Cerebellum (tissue), 4 donors: ENCODE measurements at places on chromosomes 4 and X. TPM values are rescaled to one million over a fixed set of nuclear protein-coding genes. Genes with fewer than 3 reads are reported as not detected.
A peak's percentile ranks its signal among the peaks of the same experiment; 100 is the strongest.

GRCh38 chrX:110310000-110310790 is 7.7 kb downstream of the AMMECR1 start:
- DNase-seq = no peak

GRCh38 chr4:54256491-54257486 is 27.7 kb downstream of the PDGFRA start:
- DNase-seq = no peak

CYSLTR1 gene
- total RNA-seq = 2.6 TPM

GRCh38 chrX:50799531-50799961 is 14.4 kb downstream of the SHROOM4 start:
- no peak for DNase-seq

GRCh38 chrX:12412561-12412960 is 274.3 kb downstream of the FRMPD4 start:
- DNase-seq = no peak

DNA sequence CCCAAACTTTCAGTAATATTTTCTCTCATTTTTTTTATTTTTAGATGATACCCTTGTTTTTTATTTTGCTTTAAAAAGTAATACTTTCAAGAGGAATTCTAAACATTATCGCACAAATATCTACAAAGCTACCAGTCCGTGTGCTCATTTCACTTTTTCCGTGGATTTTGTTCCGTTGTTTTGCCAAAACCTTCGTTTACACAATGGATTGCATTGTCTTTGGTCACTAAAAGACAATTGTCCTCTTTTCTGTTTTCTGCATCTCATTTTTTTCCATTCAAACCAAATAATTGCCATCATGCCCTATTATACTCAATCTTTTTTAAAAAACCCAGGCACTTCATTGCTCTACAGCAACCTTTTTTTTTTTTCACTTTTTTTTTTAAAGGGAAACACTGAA is 214.9 kb downstream of the CXXC4 start:
- DNase-seq = no peak

DNA sequence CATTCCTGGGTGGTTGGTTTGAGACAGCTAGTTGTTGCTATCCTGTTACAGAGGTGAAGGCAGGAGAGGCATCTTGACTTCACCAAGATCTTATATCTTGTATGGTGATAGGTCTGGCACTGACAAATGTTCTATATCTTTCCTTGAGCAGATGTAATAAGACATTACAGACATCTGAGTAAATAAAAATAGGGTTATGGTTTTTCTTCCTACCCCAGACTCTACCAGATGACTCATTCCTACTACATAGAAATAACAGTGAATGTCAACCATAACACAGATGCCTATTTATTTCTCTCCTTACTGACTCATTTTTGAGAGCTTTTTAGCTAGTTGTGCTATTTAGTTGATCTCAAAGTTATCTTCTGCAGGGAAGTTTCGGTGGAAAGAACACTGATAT is 21.9 kb downstream of the HNRNPH2 start:
- DNase-seq = no peak

DNA sequence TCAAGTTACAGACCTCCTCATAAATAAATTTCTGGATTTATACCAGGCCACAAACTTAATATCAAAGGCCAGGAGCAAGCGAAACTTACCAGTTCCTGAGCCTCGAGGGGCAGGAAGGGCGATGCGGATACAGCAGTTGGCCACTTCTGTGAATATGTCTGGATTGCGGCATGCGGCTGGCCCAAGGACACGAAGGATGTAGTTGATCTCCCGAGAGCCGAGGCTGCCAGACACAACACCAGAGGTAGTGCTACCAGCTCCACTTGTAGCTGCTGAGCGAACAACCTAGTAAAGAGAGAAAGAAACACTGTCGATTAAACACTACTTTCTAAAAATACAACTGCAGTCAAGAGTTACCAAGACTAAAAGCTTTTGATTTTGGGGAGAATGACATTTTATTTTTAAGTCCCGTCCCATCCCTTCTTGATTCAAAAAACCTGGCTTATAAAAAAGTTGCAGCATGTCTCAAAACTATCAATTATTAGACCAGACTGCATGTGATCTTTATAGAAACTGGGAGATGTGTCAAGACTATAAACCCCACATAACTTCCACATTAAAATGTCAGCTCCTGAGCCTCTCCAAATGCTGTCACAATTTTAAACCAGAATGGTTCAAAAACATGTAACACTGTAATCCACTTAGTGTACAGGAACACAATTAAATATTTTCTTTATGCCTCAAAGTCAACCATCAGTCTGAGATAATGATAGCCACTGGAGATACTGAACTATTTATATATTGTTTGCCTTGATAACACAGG is 105.6 kb downstream of the HUWE1 start:
- DNase-seq = no peak

GRCh38 chrX:29671421-29671820 is 543.9 kb upstream of the MAGEB2 start:
- DNase-seq = no peak

DNA sequence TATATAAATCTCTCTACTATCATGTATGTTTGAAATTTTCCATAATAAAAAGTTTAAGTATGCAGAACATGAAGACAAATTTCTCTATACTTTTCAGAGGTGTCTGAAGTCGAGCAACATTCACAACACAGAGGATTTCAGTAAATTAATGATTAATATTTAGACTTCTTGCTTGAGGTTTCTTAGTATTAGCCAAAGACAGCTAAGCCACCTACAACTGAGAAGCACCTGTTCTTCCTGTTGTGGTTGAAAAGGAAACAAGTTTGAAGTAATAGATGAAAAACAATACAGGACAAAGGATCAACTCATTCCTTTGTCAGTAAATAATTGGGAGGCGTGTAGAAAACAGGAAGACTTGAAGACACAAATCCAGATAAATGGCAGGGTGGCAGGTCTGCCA is 21.1 kb downstream of the SCML1 start:
- DNase-seq = no peak

GRCh38 chrX:153375571-153375970 is 25.6 kb downstream of the PNMA6E start:
- DNase-seq = no peak

- DNase-seq = no peak
These were observed 104.1 kb downstream of the ZAR1 start for GRCh38 chr4:48594180-48594579.

TLL1 gene
- total RNA-seq = 40.4 TPM

DNA sequence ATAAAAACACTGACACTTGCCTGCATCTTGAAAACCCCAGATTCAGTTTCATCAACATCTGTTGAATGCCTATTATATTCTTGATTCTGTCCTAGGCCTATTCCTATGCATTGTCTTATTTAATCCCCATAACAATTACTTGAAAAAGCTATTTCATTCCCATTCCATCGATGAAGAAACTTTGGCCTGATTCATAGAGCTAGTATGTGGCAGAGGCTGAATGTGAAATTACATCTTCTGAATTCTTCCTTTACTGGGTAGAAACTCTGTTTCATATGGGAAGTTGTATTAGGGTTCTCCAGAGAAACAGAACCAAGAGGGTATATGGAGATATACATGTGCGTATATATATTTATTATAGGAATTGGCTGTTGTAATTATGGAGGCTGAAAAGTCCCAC is 35.0 kb upstream of the SLC4A4 start:
- no peak for DNase-seq

DNA sequence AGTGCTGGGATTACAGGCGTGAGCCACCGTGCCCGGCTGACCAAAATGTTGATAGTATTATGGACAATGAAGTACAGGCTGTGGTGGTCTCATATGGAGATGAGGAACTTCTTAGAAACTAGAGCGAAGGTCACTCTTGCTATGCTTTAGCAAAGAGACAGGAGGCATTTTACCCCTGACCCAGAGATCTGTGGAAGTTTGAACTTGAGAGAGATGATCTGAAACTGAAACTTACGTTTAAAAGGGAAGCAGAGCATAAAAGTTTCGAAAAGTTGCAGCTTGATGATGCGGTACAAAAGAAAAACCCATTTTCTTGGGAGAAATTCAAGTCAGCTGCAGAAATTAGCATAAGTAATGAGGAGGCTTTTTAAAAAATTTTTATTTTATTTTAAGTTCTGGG is 8.5 kb upstream of the CTAG2 start:
- DNase-seq = no peak

TLR1 gene
- total RNA-seq = 3.8 TPM

GRCh38 chr4:85842540-85842939 is 367.6 kb downstream of the ARHGAP24 start:
- DNase-seq = no peak

- peak; percentile 14 for DNase-seq
These were observed 623.8 kb upstream of the DIPK2B start for GRCh38 chrX:45824471-45824870.

DNA sequence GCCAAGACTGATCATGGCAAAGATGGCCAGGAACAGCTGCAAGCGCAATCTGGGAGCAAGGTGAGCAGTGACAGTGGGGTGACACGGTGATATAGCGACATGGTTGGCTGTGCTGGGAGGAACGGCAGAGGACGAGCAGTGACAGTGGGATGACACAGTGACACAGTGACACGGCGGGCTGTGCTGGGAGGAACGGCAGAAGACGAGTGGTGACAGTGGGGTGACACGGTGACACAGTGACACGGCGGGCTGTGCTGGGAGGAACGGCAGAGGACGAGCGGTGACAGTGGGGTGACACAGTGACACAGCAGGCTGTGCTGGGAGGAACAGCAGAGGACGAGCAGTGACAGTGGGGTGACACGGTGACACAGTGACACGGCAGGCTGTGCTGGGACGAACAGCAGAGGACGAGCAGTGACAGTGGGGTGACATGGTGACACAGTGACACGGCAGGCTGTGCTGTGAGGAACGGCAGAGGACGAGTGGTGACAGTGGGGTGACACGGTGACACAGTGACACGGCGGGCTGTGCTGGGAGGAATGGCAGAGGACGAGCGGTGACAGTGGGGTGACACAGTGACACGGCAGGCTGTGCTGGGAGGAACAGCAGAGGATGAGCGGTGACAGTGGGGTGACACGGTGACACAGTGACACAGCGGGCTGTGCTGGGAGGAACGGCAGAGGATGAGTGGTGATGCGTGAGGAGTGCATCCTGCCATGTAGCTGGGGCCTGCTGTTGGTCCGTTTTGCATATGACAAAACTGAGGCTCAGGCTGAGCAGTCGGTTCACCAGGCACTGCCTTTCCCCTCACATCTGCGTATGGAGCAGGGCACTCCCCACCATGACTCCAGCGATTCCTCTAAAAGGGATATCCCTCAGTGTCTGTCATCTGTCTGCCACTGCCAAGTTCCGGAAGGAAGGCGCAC is 36.0 kb upstream of the MXD4 start:
- DNase-seq = no peak

GRCh38 chr4:163279713-163280112 is 52.7 kb downstream of the NPY1R start:
- no peak for DNase-seq

GAGE13 gene
- not detected for total RNA-seq

MGAT4D gene
- not detected for total RNA-seq

DNA sequence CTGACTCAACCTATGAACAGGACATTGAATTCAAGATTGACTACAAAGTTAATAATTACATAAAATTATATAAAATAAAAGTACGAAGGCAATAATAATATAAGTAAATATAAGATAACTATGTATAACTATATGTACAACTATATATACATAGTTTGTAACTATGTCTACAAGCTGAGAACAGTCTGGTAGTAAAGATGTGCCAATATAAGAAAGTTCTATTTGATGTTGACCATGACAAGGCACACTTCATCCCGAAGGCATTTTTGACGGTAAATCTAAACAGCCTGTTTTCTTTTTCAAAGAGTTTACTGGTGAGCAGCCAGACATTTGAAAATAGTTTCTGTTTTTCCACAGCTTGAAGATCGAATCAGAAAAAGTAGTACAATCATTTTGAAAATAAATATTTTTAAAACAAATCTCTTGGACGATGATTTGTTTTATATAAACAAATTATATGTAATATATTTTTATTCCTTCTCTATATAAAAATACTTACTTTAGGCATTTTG is 112.9 kb downstream of the CEP44 start:
- no peak for DNase-seq

- no peak for DNase-seq
These were observed 128.7 kb upstream of the GALNT7 start for GRCh38 chr4:173039617-173040577.

BEX4 gene
- 54.0 TPM for total RNA-seq

PAGE4 gene
- total RNA-seq = not detected

XAGE2 gene
- total RNA-seq = not detected

GRCh38 chr4:74385386-74385785 is 20.4 kb downstream of the EREG start:
- DNase-seq = no peak

DNA sequence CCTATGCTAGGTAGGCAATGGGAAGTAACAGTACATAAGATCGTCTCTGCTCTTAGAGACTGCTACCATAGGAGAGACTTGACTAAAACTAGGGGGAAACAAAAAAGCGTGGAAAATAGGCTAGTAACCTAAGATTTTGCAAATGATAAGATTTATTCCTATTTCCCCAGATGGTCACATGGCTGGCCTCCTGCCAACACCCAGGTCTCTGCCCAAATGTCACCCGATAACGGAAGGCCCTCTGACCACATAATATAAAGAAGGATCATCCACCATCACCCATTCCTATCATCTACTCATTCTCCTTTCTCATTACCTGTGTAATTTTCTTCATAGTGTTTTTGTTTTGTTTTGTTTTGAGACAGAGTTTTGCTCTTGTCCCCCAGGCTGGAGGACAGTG is 4.7 kb downstream of the LAMP2 start:
- no peak for DNase-seq

SOX3 gene
- 1.5 TPM for total RNA-seq

NAAA gene
- 7.4 TPM for total RNA-seq

GRCh38 chrX:135009057-135009610 is 13.2 kb downstream of the RTL8B start:
- DNase-seq = no peak

CXorf65 gene
- not detected for total RNA-seq
